Activated naive CD8-positive, alpha-beta T cell treated with anti-CD3 and anti-CD28 coated beads for 36 hours (primary cell): ENCODE measurements at places on chromosomes 7 and 10.

- no peak overlapping the region for H3K27ac ChIP-seq
- H3K27me3 ChIP-seq, result no peaks in the 10 kb centered on the region
- no peaks in the 10 kb centered on the region for H3K36me3 ChIP-seq
- no peak overlapping the region for H3K4me3 ChIP-seq
Observed at GRCh38 chr10:121043124-121043849, 192.1 kb downstream of the WDR11 start.

DNA sequence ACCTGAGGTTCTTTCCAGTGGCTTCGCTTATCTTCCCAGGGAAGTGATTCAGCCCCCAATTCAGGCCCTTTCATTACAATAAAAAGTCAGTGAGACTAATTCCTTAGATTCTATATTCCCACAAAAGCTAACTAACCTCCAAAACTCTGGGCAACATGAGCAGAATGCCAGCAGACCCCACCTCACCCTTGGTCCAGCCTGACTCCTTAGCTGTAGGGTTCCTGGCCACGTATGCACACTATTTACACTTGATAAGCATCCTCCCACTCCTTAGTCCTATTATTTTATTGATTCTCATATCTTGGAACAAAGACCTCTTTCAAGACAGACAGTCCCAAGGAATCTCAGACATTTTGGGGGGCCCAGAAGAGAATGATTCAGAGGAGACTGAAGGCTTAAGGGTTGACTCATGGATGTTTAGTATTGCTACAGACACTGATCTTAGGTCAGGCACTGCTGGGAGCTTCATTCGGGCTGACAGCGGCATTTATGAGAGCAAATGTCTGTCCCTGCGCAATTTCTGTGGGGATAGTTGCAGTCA lies 162.6 kb upstream of the GDF10 start:
- no peak overlapping the region for H3K4me3 ChIP-seq
- H3K4me1 ChIP-seq, result peaks cover 6% of the 10 kb centered on the region
- no peak overlapping the region for H3K27ac ChIP-seq
- no peak for DNase-seq

DNA sequence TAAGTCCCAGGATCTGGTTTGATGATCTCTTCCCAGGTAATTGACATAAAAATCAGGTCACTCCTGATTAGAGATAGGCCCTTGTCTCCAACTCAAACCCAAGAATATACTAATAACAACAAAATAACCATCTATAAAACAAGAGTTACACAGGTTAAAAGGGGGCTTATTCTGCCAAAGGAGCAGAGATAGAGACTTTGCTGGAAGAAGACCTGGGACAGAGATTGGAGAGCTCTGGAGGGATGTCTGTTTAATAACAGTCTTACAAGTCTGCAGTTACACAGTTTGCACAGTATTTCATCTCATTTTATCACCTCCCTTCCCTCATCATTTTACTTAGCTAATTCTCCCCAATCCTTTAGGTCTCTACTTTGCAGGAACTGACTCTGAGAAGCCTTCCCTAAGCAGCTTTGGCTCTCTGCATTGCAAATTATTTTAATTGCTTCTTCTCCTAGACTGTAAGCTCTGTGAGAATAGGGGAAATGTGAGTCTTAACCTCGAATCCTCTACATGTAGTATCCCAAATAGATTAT lies 3.7 kb upstream of the ZNF438 start:
- no peaks in the 10 kb centered on the region for H3K36me3 ChIP-seq
- peaks cover 15% of the 10 kb centered on the region for H3K4me1 ChIP-seq
- no peak overlapping the region for H3K27ac ChIP-seq
- no peak for DNase-seq

DNA sequence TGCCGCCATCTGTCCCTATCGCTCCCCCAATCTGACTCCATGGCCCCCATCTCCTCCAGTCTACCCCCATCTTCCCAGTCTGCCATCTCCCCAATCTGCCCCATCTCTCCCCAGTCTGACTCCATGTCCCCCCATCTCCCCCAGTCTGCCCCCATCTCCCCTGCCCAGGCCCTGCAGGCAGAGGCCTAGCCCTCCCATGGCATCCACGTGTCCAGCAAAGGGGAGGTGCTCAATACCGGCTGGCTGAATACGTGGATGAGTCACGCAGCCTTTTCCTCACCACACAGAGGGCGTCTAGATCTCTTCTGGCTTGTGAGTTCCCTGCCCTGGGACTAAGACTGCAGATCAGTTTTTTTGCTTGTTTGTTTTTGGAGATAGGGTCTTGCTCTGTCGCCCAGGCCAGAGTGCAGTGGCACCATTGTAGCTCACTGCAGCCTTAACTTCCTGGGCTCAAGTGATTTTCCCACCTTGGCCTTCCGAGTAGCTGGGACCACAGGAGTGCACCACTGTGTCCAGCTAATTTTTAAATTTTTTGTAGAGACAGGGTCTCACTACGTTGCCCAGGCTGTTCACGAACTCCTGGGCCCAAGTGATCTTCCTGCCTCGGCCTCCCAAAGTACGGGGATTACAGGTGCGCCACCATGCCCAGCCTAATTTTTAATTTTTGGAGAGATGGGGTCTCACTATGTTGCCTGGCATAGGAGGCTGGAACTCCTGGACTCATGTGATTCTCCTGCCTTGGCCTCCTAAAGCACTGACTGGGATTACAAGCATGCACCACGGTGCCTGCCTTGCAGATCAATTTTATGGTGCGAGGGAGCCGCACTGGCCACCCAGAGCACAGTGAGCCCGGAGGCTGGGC lies 15.3 kb upstream of the GPR146 start:
- H3K27ac ChIP-seq, result peak overlapping the region; percentile 85
- peak; percentile 74 for DNase-seq
- H3K36me3 ChIP-seq, result peaks cover 7% of the 10 kb centered on the region
- H3K4me3 ChIP-seq, result peak overlapping the region; percentile 73

DNA sequence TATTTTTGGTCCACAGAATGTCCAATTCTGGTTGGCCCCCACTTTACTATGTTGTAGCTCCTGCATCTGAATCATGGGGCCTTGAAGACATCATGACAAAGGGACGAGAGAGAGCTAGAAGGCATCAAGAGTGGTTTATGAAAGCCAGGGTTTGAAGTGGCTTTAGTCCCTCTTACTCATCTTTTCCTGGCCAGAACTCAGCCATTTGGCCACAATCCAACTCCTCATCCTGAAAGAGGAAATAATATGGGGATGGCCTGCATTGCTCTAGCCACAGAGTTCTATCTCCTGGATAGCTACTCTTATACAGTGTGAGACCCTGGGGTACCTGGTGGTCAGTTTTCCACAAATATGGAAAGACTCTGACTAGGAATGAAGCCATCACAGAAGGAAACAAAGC lies 418.9 kb downstream of the XPNPEP1 start:
- no peak for DNase-seq
- H3K4me3 ChIP-seq, result no peak overlapping the region
- no peaks in the 10 kb centered on the region for H3K27me3 ChIP-seq
- H3K36me3 ChIP-seq, result no peaks in the 10 kb centered on the region

GRCh38 chr10:24834869-24835268 lies 111.2 kb upstream of the ARHGAP21 start:
- no peak overlapping the region for H3K27ac ChIP-seq
- H3K27me3 ChIP-seq, result no peaks in the 10 kb centered on the region
- H3K4me3 ChIP-seq, result no peak overlapping the region
- H3K36me3 ChIP-seq, result no peaks in the 10 kb centered on the region
- H3K4me1 ChIP-seq, result no peaks in the 10 kb centered on the region

DNA sequence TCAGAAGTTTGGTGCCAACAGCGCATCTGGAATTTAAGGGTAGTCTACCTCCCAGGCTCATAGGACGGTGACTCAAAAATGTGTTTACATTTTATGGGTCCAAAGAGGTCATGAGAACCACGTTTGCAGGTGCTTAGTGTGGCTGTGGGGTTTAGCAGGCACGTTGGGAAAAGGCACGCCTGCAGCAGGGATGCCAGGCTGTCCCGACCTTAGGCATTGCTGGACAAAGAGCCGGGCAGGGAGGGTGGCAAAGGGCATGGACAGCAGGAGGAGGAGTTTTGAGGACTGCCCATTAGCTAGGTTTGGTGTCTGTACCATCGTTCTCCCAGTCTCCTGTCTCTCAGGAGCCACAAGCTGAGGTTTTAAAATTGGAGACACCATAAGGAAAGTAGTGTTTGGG lies 104.4 kb downstream of the TRRAP start:
- H3K27me3 ChIP-seq, result no peaks in the 10 kb centered on the region
- peaks cover 49% of the 10 kb centered on the region for H3K36me3 ChIP-seq
- peaks cover 7% of the 10 kb centered on the region for H3K4me1 ChIP-seq
- H3K27ac ChIP-seq, result no peak overlapping the region

DNA sequence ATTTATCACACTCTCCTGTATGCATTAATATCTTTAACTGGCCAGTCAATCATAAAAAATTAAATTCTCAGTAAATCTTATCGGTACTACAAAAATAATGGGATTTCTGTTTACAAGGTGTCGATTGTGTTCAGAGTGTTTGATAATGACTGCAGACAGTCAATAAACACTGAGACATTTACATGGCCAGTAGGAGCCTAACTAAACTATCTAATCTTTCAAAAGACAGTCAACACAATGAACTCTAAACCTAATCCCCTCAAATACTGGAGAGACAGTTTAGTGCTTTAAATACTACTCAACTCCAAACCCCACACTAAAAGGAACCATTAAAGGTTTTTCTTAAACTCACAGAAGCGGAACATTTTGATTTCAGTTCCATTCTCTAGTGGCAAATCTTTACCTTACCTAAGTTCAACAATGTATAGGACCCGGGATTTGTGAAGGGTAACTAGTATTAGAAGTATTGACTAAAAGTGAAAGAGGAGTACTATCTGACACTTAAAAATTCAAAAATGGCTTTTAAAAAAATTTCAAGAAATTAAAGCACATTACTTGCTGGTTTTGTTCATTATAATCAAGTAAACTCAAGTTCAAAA lies 37.3 kb upstream of the EXOC6 start:
- DNase-seq, result no peak
- peaks cover 4% of the 10 kb centered on the region for H3K4me1 ChIP-seq
- H3K27me3 ChIP-seq, result peaks cover 4% of the 10 kb centered on the region

- H3K36me3 ChIP-seq, result no peaks in the 10 kb centered on the region
- DNase-seq, result no peak
- no peak overlapping the region for H3K4me3 ChIP-seq
- H3K27ac ChIP-seq, result no peak overlapping the region
- H3K4me1 ChIP-seq, result no peaks in the 10 kb centered on the region
Observed at GRCh38 chr10:117413928-117414618, 38.8 kb upstream of the PDZD8 start.

DNA sequence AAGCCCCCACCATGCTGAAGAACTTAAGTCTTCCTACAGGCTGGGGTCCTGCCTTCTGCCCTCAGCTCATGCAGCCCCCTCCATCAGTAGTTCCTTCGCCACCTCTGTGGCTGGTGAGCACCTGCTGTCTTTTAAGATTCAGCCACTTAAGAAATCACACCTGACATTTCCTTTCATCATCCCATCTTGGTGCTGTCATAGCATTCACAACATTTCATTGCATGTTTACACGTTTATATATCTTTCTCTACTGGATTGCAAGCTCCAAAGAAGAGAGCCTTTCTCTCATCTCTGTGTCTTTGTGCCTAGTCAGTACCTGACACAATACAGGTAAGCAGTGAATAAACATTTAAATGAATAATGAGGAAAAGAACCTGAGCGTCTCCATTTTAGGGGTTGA lies 38.3 kb downstream of the SND1 start:
- DNase-seq, result no peak
- peaks cover 36% of the 10 kb centered on the region for H3K36me3 ChIP-seq
- no peaks in the 10 kb centered on the region for H3K27me3 ChIP-seq
- no peak overlapping the region for H3K4me3 ChIP-seq
- peaks cover 13% of the 10 kb centered on the region for H3K4me1 ChIP-seq
- no peak overlapping the region for H3K27ac ChIP-seq

DNA sequence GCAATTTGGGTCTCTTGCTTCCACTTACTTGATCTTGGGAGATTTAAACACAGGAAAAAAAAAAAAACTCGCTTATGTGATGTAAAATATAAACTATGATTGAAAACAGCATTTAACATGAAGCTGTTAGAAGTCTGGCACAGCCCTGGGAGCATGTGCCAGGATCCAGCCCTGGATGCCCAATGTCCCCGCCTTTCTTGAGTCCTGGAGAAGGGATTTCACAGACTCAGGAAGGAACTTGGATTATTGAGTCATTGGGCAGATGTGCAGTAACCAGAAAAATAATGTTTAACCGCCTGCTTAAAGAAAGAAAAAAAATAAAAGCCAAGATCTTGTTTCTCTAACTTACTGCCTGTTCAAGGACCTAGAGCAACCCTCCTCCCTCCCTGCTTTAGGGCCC lies 3.7 kb upstream of the JCAD start:
- no peak overlapping the region for H3K4me3 ChIP-seq
- peaks cover 2% of the 10 kb centered on the region for H3K36me3 ChIP-seq
- no peak for DNase-seq
- H3K27me3 ChIP-seq, result peaks cover 65% of the 10 kb centered on the region
- H3K4me1 ChIP-seq, result no peaks in the 10 kb centered on the region

DNA sequence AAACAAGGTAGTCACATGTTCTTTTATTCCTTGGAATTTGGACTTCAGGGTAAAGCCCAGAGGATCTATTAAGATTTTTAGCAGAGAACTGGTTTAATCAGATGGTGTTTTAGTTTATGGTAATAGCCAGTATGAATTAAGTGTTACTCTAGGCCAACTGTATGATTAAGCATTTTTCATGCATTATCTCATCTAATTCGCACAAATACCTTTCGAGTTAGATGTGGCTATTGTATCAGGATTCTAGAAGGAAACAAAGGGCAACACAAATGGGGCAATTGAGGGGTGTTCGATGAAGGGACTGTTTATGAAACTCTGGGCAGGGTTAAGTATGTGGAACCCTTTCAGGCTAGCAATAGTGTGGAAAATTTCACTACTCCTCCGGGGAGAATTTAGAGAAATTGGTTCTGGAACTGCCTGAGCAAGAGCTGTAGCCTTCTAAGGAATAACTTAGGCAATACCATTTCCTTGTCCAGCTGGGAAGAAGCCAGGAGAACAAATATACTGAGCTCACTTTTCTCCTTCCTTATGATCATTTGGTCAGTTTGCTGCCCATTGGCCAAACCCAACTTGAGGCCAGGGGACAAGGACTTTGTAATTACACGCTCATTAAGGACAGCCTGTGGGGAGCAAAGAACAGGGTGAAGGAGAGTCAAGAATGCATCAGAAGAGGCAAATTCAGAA lies 319.0 kb upstream of the FZD1 start:
- H3K36me3 ChIP-seq, result no peaks in the 10 kb centered on the region
- no peak overlapping the region for H3K27ac ChIP-seq
- H3K4me1 ChIP-seq, result no peaks in the 10 kb centered on the region
- H3K27me3 ChIP-seq, result no peaks in the 10 kb centered on the region
- DNase-seq, result no peak

- DNase-seq, result no peak
- peaks cover 4% of the 10 kb centered on the region for H3K36me3 ChIP-seq
- peaks cover 41% of the 10 kb centered on the region for H3K4me1 ChIP-seq
- H3K27ac ChIP-seq, result peak overlapping the region; percentile 94
Observed at GRCh38 chr10:79323602-79324001, 23.7 kb upstream of the PPIF start.
